ENCODE measurements at places on chromosomes 7 and 10. TPM values are rescaled to one million over a fixed set of nuclear protein-coding genes. Genes with fewer than 3 reads are reported as not detected.

PAX4 gene
- total RNA-seq, result not detected

DNA sequence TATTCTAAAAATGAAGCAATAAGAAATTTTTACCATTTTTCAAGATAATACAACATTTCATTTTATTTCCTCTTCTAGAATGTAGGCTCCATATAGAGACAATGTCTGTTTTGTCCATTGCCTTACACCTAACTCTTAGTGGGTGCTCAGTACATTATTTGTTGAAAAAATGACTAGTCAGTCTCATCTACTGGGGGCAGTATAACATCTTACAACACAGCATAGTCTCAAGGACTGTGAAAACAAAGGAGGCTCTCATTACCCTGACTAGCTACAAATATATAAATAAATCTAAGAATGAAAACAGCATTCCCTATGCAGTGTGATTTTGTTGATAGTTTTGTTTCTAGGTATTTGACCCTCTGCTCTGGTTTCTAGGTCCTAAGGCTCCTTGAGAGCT is 11.6 kb downstream of the CRPPA start:
- no peak for DNase-seq

PIK3CG gene
- total RNA-seq, result 5.9 TPM

NEBL gene
- 4.3 TPM for total RNA-seq

DNA sequence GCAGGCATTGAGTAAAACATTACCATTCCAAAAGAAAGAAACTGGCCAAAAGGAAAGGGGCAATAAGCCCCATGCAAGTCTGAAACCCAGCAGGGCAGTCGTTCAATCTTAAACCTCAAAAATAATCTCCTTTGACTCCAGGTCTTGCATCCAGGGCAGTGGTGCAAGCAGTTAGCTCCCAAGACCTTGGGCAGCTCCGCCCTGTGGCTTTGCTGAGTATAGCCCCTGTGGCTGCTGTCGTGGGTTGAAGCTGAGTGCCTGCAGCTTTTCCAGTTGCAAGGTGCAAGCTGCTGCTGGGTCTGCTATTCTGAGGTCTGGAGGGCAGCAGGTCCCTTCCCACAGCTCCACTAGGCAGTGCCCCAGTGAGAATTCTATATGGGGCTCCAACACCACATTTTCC is 580.1 kb upstream of the AUTS2 start:
- DNase-seq, result no peak

DNA sequence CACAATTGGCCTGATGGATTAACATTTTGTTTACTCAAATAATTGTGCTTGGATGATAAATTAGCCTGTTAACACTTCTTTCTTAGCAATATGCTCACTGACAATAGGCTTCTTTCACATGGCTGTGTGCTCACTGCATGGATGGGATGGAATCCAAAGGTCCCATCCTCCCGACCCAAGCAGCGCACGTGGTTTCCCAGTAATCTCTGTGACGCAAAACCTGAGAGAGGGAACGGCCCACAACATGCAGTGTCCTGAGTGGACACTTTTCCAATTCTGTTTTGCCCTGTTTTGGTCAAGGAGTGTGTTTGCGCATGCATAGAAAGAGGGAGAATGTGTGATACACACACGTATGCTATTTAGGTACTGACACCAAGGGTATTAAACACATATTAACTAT is 42.1 kb upstream of the RASGEF1A start:
- no peak for DNase-seq

CLDN4 gene
- 0.19 TPM for total RNA-seq

LRRC17 gene
- 30.5 TPM for total RNA-seq

BMPER gene
- 14.0 TPM for total RNA-seq

GRCh38 chr7:103855671-103856070 is 133.8 kb downstream of the RELN start:
- DNase-seq, result no peak

MPP7 gene
- 38.0 TPM for total RNA-seq

DNA sequence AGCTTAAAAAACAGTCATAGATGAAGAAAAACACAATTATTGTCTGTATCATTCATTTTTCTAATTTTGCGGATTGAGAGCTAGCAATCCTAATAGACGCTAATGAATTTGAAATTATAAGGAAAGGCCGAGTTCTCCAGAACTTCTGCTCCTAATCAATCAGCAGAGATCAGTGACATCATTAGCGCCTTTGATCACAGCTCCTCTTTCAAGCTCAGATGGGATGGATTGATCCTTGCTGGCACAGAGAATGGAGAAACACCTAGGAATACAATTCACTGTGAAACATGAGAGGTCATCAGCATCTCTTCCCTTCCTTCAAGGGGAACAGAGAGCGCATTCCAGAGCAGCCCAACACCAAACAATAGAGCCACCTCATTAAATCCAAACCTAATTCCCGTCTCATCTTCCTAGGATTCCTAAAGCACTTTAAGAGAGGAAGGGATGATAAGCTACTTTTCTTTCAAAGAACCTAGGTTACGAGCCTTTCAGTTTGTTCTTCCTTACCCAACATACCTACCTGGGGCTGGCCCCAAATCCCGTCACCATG is 24.4 kb downstream of the GLI3 start:
- no peak for DNase-seq

- DNase-seq, result no peak
Observed at GRCh38 chr10:113230011-113230610, 280.1 kb downstream of the TCF7L2 start.

DNA sequence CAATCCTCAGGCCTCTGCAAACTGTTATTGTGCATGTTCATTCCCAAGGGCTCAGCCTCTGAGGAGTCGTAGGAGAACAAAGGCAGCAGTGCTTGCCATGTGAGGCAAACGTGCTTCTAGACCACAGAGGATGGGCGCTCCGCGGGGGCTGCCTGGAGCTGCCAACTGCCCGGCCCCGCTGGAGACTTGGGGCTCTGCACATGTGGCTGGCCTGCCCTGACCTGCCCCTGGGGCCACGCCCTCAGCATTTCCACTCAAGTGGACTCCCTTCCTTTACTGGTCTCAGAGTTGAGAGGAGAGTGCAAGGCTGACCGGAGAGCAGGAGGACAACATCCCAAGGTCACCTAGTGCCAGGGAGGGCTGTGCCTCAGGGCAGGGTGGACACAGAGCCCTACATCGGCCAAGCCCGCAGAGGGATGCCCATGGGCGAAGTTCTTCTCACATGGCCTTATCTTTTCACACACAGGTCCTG is 222.3 kb upstream of the ZNF32 start:
- no peak for DNase-seq

EDRF1 gene
- total RNA-seq, result 27.8 TPM

- DNase-seq, result no peak
Observed at GRCh38 chr10:74934100-74934812, 107.9 kb downstream of the KAT6B start.

DNA sequence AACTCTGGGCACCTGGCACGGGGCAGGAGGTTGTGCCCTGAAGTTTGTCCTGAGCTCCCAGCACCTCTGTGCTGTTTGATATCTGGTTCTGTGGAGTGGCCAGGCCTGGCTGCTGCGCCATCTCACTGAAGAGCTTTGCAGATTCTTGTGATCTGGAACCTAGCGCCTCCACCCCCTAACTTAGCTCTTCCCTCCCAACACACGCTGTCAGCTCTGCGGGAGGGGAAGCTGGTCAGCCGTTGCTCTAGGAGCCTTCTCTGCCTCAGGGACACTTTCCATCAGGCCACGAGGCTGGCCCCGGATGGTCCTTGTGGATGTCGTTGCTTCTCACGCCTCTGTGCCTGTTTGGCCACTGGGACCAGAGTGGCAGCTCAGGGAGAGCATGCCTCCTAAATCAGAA is 213.2 kb downstream of the CCDC3 start:
- no peak for DNase-seq

- DNase-seq, result no peak
Observed at GRCh38 chr7:87499494-87499893, 24.0 kb upstream of the ABCB4 start.

- DNase-seq, result peak; percentile 64
Observed at GRCh38 chr7:101816595-101817470, 593 bp upstream of the CUX1 start.

DNA sequence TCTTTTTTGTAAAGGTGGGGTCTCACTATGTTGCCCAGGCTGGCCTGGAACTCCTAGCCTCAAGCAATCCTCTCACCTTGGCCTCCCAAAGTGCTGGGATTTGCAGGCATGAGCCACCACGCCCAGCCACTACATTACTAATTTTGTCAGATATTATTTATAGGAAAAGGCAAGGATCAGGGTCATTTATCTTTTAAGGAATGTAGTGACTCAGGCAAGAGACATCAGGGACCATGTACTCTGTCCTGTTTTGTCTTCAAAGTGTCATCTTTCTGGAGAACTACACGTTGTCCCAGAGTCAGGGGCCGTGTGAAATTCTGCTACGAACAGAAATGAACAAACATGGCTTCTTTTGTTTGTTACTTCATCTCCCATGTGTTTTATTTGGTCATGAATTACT is 105.3 kb downstream of the NPTX2 start:
- no peak for DNase-seq

GRCh38 chr7:91264924-91265681 is 870 bp downstream of the FZD1 start:
- peak; percentile 74 for DNase-seq

DNA sequence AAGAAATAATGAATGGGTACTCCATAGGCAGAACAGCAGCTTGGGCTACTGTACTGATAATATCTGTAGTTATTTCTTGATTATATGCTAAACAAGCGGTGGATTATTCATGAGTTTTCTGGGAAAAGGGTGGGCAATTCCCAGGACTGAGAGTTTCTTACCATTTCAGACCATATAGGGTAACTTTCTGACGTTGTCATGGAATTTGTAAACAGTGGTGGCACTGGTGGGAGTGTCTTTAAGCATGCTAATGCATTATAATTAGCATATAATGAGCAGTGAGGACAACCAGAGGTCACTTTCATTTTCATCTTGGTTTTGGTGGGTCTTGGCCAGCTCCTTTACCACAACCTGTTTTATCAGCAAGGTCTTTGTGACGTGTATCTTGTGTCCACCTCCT is 399.7 kb downstream of the CDC14C start:
- DNase-seq, result no peak

DNA sequence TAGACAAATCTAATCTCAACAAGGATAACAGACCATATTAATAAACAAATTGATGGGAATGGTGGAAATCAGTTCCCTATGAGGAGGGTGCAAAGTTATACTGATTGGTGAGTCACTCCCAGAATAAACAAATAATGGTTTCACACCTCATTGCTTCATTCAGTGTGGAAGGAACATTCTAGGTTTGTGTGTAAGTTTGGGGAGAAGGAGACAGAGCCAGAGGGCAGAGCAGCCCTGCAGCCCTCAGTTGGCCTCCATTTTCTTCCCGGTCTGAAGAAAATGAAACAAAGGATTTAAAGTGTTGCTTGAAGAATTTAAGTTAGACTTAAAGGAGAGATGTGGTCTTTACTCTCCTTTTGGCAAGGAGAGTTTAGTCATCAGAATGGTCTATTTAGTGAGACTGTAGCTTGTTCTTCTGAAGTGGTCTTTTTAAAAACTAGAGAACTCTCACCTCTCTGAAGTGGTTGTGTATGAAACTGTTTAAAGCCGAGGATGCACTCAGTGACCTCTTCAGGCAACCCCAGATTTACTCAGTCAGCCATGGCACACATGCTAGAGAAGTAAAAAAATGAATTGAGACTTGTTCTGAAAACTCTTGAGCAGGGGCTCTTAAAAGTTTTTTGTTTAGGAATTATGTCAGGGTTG is 27.2 kb downstream of the IKZF1 start:
- no peak for DNase-seq

TUBAL3 gene
- total RNA-seq, result not detected

GRCh38 chr10:64528294-64529002 is 1007.2 kb downstream of the REEP3 start:
- DNase-seq, result no peak

Data from aorta (tissue), 5 donors.